ENCODE measurements at places on chromosomes 7 and 10. TPM values are rescaled to one million over a fixed set of nuclear protein-coding genes. Genes with fewer than 3 reads are reported as not detected.

Gene CC2D2B
- total RNA-seq, result 3.3 TPM

Gene BEND7
- total RNA-seq, result 21.2 TPM

Gene COBL
- 36.1 TPM for total RNA-seq

DNA sequence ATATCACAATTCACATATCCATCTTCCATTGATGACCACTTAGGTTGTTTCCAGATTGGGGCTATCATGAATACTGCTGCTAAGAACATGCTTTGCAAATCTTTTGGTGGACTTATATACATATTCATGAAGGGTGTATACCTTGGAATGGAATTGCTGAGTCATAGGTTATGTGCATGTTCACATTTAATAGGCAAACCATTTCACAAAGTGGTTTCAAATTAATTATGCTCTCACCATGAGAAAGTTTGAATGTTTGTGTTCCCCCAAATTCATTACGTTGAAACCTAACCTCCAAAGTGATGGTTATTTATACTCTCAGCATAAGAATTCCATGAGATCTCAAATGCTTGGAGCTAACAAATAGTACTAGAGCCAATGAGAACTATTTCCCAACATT, 86.4 kb downstream of the VPS41 start:
- no peak overlapping the region for H3K27ac ChIP-seq
- H3K36me3 ChIP-seq, result peaks cover 19% of the 10 kb centered on the region
- H3K4me1 ChIP-seq, result no peaks in the 10 kb centered on the region
- no peak overlapping the region for H3K4me3 ChIP-seq

GRCh38 chr10:34768972-34769330, 46.1 kb downstream of the PARD3 start:
- no peaks in the 10 kb centered on the region for H3K27me3 ChIP-seq
- no peak overlapping the region for H3K4me3 ChIP-seq
- DNase-seq, result no peak
- no peaks in the 10 kb centered on the region for H3K36me3 ChIP-seq
- H3K4me1 ChIP-seq, result peaks cover 5% of the 10 kb centered on the region
- H3K27ac ChIP-seq, result no peak overlapping the region

- DNase-seq, result no peak
- H3K4me1 ChIP-seq, result no peaks in the 10 kb centered on the region
- H3K27me3 ChIP-seq, result no peaks in the 10 kb centered on the region
- H3K27ac ChIP-seq, result no peak overlapping the region
- H3K4me3 ChIP-seq, result no peak overlapping the region
Measured at GRCh38 chr10:154348-154747, 19.1 kb downstream of the ZMYND11 start.

Gene SRGN
- total RNA-seq, result 533 TPM

GRCh38 chr10:124032087-124032935, 61.1 kb downstream of the CHST15 start:
- H3K4me3 ChIP-seq, result no peak overlapping the region
- peaks cover 13% of the 10 kb centered on the region for H3K4me1 ChIP-seq
- no peaks in the 10 kb centered on the region for H3K27me3 ChIP-seq
- H3K27ac ChIP-seq, result peak overlapping the region; percentile 50
- no peak for DNase-seq

DNA sequence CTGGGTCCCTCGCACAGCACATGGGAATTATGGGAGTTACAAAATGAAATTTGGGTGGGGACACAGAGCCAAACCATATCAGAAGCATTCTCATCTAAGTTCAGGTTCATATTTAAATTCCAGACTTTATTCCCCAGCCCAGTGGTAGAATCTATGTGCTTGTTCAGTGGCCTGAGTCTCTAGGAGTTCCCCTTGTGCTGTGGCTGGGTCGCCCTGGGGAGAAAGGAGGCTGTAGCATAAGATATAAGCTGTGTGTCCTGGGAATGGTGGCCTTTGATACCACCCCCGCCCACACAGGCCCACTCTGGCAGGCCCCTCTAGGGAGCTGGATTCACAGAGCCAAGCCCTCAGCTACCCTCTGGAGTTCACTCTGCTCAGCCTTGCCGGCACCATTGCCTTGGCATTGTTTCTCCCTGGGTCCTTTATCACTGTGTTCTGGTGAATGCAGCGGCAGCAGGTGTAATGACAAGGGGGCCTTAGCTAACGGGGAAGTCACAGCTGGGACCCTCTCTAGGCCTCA, 64.2 kb downstream of the MINDY4 start:
- no peaks in the 10 kb centered on the region for H3K4me1 ChIP-seq
- DNase-seq, result no peak
- no peak overlapping the region for H3K4me3 ChIP-seq
- peaks cover 11% of the 10 kb centered on the region for H3K36me3 ChIP-seq
- H3K27me3 ChIP-seq, result no peaks in the 10 kb centered on the region

- H3K4me1 ChIP-seq, result peaks cover 3% of the 10 kb centered on the region
- no peak overlapping the region for H3K27ac ChIP-seq
- DNase-seq, result peak; percentile 75
- no peaks in the 10 kb centered on the region for H3K27me3 ChIP-seq
Measured at GRCh38 chr7:137656227-137656849, 190.4 kb downstream of the DGKI start.

Gene APBB1IP
- total RNA-seq, result 14.3 TPM

Gene CLCN1
- 0.08 TPM for total RNA-seq

DNA sequence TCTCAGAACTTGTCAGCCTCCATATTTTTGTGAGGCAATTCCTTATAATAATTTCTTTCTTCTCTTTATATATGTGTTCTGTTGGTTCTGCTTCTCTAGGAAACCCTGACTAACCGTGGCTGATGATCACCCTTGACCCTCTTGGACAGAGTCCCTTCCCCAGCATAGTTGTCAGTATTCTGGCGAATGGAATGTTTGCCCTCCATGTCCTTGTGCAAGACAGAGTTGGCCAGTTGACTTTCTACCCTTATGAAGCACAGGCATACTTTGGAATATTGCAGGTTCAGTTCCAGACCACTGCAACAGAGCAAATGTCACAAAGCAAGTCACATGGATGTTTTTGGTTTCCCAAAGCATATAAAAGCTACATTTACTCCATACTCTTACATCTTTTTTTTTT, 297.7 kb upstream of the SHH start:
- no peak overlapping the region for H3K4me3 ChIP-seq
- no peak for DNase-seq
- H3K27ac ChIP-seq, result no peak overlapping the region
- H3K36me3 ChIP-seq, result no peaks in the 10 kb centered on the region

DNA sequence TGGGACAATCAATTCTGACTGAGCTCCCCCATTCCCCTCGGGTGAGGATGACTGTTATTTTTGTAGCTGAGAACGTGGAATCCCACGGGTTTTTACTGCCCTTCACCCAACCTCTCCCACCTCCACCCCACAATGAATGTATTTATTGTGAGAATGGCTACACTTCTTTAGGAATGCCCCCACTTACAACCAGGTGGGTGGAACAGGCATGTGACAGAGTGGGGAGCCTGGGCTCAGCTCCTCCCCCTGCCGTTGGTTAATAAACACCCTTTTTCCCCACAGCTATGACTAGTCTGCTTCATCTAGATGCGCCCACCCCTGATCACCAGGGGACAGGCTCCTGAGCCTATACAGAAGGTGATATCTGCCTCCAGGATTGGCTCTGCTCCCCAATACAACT, 2.0 kb downstream of the MRPL43 start:
- no peak overlapping the region for H3K4me3 ChIP-seq
- H3K4me1 ChIP-seq, result peaks cover 14% of the 10 kb centered on the region
- no peak for DNase-seq
- no peaks in the 10 kb centered on the region for H3K27me3 ChIP-seq
- H3K27ac ChIP-seq, result no peak overlapping the region

- H3K27ac ChIP-seq, result no peak overlapping the region
- no peak for DNase-seq
- peaks cover 23% of the 10 kb centered on the region for H3K4me1 ChIP-seq
- no peak overlapping the region for H3K4me3 ChIP-seq
Measured at GRCh38 chr10:132306343-132306685, 1.4 kb downstream of the STK32C start.

GRCh38 chr7:78172933-78173591, 374.5 kb downstream of the PHTF2 start:
- no peak overlapping the region for H3K4me3 ChIP-seq
- H3K36me3 ChIP-seq, result no peaks in the 10 kb centered on the region
- peaks cover 5% of the 10 kb centered on the region for H3K4me1 ChIP-seq
- no peak overlapping the region for H3K27ac ChIP-seq
- H3K27me3 ChIP-seq, result no peaks in the 10 kb centered on the region

DNA sequence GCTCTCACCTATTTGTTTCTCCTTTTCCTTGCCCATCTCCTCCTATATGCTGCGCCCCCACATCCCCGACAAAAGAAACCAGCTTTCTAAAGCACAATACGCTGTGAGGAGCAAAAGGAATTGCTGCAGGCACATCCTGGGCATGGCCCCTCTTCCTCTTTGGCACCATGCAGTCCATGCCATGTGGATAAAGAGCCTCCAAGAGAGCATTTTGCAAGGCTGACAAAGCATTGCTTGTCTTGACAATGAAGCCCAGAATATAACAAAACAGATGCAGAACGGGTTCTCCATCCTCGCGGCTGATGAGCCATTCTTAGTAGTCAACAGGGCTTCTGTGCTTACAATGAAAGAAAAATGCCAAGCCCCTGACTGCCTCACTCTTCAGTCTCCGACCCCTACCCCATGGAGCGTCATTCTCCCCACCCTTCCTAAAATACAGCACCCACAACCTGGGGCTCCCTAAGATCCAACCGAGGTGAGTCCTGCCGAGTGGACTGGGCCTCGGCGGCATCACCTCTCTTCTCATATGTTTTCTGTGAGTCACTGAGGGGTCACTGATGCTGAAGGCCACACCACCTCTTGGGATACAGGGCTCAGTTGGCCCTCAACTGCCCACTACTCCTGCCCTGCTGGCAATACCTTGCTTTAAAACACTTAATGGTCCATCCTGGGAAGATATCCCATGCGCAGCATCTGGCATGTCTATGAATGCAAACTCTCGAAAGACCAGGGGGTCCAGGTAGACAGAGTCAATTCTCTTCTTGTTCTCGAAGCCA, 47.5 kb downstream of the GSDME start:
- no peak overlapping the region for H3K4me3 ChIP-seq
- H3K36me3 ChIP-seq, result no peaks in the 10 kb centered on the region
- no peaks in the 10 kb centered on the region for H3K4me1 ChIP-seq
- no peak for DNase-seq
- H3K27me3 ChIP-seq, result peaks cover 5% of the 10 kb centered on the region

GRCh38 chr10:125411724-125412123, 251.4 kb upstream of the CTBP2 start:
- H3K4me1 ChIP-seq, result no peaks in the 10 kb centered on the region
- H3K36me3 ChIP-seq, result no peaks in the 10 kb centered on the region
- no peak overlapping the region for H3K4me3 ChIP-seq
- no peak overlapping the region for H3K27ac ChIP-seq
- H3K27me3 ChIP-seq, result peaks cover 14% of the 10 kb centered on the region

Gene MEOX2
- 38.7 TPM for total RNA-seq

Gene PRSS37
- total RNA-seq, result not detected

Gene MRLN
- total RNA-seq, result not detected

All from left lung (tissue), 14 donors.